AG08395 (cell line): ENCODE measurements at places on chromosomes 13 and 19.

DNA sequence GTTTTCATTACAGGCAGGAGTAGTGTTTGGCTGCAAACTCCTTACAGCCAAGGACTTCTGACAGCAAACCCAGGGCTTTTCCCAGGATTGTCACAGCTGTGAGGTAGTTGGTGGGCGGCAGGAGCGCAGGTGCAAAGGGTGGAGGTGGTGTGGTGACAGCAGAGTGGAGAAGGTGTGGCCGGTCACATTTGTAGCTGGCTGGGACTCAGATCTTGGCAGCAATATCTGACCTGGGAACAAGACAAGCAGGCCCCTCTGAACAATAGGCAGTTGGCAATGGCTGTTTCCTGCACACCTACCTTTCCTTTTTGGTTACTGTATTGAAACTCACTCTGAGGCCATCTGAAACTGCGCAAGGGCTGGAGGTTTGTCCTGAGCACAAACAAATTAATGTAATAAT is 327.3 kb downstream of the COG6 start:
- DNase-seq: no peak

DNA sequence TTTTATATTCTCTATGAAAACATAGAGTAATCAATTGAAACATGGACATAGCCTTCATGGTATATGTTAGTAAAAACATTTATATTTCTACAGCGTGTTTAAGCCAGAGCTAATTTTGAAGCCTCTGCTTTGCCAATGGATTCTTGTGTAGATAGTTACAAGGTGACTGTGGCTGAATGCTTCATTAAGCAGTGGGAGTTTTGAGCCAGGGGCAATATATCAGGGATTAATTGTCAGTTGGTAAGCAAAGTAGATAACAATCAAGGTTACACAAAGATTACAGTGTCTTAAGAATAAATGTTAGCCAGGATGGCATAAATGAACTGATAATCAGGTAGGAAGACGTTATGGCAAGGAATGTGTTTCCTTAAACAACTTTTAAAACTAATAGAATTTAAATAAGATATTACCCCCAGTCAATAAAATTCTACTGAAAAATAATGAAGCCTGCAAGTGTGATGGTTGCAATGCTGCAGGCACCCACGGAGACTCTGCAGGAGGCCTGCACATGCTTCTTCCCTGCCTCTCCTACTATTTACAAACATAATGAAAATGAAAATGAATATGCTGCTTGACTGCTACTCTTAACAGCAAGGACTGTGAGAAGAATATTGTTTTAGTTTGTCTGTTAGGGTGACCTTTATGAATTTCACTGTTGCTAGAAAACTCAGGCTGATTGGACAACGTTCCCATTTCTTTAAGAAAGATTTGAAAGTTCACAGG is 588.5 kb downstream of the GPC5 start:
- no peak for DNase-seq

DNA sequence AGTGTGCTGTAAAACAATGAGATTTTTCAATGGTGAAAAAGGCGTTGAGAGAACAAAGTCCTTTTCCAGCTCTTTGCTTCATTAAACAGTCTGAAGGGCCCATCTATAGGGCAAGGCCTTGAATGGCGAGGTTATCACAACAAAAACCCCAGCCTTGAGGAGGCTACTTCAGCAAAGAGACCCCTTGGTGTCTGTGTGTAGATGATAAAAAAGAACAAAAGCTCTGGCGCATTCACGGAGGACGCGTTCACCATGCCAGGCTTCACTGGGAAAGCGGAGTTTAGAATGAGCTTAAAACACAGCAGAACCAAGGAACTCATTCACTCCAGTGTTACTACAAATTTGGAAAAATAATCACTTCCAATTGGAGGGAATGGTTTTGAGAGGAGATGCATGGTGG is 530.0 kb upstream of the ARGLU1 start:
- DNase-seq: no peak

DNA sequence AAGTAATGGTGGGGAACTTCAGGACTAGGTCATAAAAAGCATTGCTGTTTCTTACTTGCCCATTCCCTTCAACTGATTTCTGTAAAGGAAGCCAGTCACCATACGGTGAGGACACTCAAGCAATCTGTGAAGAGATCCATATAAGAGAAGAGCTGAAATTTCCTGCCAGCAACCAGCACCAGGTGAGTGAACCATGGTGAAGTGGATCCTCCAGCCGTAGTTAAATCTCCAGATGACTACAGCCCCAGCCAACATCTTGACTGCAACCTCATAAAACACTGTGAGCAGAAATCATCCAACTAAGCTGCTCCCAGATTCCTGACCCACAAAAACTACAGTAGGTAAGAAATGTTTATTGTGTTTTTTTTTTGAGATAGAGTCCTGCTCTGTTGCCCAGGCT is 3.8 kb upstream of the SLC6A16 start:
- DNase-seq: no peak

- DNase-seq: no peak
These were observed 214.8 kb downstream of the LMO7 start for GRCh38 chr13:75850916-75851315.

GRCh38 chr13:75555836-75556235 is 6.2 kb downstream of the UCHL3 start:
- DNase-seq: no peak

DNA sequence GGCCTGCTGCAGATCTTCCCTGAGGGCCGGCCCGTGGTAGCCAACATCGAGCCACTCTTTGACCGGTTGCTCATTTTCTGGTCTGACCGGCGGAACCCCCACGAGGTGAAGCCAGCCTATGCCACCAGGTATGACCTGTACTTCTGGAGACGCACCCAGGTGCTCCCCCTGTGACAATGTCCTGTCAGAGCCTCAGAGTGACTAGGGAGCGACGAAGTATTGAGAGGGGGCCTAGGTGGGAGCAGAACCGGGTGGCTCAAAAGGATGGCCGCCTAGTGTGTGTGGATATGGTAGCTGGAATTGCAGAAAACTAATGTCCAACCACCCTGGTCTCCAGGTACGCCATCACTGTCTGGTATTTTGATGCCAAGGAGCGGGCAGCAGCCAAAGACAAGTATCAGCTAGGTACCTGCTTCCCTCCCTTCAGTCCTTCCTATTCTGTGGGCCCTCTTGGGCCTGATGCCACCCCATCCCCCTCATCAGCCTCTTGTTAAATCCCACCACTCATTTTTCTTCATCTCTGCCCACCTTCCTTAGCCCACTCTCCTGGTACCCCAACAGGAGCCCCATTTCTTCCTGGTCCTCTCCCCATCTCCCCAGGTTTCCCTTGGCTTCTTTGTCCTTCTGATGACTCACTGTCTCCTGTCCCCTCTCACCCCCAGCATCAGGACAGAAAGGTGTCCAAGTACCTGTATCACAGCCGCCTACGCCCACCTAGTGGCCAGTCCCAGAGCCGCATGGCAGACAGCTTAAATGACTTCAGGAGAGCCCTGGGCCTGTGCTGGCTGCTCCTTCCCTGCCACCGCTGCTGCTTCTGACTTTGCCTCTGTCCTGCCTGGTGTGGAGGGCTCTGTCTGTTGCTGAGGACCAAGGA is 8.4 kb downstream of the EGLN2 start:
- no peak for DNase-seq

- DNase-seq: peak; percentile 91
These were observed at the start of gene ZNF43 for GRCh38 chr19:21835810-21836444. Gene ZNF43 (minus strand): TSS chr19:21836182. CDS start chr19:21836038, 144 bp downstream.

DNA sequence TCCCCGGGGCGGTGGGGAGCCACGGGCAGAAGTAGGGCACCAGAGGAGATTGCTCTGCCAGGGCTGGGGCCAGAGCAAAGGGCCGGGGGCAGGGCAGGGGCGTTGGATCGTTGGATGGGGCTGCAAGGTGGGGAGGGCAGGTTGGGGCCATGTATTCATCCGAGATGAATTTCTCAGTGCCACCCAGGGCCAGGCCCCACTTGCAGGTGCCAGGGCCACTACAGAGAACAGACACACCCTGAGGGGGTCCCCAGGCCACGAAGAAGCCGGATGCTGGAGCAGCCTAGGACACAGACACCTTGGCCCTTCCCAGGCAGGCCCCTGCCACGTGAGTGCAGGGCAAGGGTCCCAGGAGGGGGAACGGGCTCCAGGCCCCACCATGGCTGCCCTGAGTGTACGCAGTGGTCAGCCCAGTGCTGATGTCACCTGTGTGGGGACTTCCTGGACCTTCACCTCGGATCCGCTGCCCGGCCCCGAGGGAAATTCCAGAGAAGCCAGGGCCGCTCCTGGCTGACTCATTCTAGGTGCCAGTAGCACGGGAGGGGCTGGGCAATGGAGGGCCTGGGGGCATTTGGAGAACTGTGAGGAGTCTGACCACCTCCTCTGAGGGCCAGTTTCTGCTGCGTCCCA is 9.6 kb upstream of the SBNO2 start:
- no peak for DNase-seq

DNA sequence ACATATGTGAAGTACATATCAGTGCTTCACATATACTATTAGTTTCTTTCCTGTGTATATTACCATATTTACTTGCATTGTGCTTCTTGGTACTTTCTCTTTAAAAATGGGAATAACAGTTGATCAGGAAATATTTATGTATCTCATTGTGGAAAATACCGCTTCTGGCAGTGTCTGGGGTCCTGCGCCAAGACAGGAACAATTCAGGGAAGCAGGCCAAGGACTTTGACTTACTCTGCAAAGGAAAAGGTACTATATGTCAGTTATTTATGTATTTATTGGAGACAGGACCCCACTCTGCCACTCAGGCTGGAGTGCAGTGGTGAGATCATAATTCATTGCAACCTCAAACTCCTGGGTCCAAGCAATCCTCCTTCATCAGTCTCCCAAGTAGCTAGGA is 57.7 kb upstream of the NBEA start:
- no peak for DNase-seq

DNA sequence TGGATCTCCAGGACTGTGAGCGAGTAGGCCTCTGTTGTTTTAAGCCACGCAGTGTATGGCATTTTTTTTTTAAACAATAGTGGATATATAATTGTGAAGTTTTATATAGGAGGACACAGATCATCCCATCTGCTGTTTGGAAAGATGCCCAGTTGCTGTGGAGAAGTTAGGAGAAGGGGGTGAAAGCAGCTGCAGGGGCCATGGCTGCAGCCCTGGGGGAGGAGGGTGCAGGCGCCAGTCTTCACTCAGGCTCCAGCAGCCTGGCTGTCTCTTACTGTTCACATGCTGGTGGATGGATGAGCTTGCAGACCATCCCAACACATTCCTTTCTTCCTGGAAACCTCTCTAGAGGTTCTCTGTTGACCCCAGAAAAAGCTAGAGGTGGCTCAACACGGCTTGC is 242.3 kb downstream of the TEX29 start:
- no peak for DNase-seq

DNA sequence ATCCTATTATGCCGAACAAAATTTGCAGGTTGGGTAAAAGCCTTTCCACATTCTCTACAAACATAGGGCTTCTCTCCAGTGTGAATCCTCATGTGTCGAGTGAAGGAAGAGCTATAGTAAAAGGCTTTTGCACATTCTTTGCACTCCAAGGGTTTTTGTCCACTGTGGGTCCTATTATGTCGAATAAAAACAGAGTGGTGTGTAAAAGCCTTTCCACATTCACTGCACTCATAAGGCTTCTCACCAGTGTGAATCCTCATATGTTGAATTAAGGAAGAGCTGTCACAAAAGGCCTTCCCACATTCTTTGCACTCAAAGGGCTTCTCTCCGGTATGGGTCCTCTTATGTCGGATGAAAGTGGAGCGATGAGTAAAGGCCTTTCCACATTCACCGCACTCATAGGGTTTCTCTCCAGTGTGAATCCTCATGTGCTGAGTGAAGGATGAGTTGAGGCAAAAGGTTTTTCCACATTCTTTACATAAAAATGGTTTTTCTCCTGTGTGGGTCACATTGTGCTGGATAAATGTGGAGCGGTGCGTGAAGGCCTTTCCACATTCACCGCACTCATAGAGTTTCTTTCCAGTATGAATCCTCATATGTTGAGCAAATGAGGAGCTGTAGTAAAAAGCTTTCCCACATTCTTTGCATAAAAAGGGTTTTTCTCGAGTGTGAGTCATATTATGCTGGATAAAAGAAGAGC is 13.6 kb downstream of the ZNF599 start:
- DNase-seq: no peak

- DNase-seq: no peak
These were observed 77.9 kb downstream of the PTPRS start for GRCh38 chr19:5262721-5263120.

DNA sequence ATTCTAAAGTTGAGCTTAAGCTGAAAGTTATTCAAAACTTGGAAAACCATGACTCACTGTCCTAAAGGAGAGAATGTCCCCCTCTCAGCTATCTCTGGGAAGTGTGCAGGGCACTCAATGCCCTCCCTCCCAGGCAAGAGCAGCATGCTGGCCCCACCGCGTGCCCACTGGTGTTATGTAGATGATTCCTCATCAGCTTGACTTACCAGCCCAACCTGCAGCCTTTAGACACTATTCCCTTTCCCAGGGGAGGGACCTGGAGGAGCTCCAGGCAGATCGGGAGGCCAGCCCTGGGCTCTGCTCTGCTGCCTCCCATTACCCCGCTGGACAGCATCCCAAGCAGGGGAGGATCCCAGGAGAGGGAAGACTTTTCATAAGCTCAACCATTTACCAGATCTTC is 124.6 kb downstream of the FGF14 start:
- no peak for DNase-seq

GRCh38 chr13:27455331-27455855 is 5.0 kb upstream of the MTIF3 start:
- no peak for DNase-seq

- DNase-seq: no peak
These were observed 2.9 kb downstream of the GNG7 start for GRCh38 chr19:2699413-2700140.

GRCh38 chr13:84927442-84928169 is 871.6 kb downstream of the SLITRK6 start:
- DNase-seq: no peak

- DNase-seq: no peak
These were observed 2100.5 kb upstream of the PCDH20 start for GRCh38 chr13:63516124-63516523.

- peak; percentile 33 for DNase-seq
These were observed 29.6 kb upstream of the TMEM255B start for GRCh38 chr13:113729187-113730019.
